ENCODE measurements at places on chromosomes 12 and 14.

DNA sequence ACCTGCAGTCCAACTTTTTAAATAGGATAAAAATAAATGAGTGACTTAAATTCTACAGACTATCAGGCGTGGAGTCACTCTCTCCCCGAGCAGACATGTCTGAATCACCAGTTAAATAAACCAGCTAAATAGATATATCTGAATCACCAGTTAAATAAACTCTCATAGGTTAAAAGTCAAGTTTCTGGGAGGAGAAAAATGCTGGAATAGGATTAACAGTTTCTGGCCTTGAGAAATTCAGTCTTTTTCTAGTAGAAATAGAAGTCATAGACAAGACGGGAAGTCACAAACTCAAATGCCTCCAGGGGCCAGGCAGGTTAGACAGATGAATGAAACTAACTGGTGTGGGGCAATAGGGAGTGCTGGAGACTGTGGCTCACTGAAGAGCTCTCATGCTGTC is 258.6 kb upstream of the TMEM132C start:
- DNase-seq: no peak

DNA sequence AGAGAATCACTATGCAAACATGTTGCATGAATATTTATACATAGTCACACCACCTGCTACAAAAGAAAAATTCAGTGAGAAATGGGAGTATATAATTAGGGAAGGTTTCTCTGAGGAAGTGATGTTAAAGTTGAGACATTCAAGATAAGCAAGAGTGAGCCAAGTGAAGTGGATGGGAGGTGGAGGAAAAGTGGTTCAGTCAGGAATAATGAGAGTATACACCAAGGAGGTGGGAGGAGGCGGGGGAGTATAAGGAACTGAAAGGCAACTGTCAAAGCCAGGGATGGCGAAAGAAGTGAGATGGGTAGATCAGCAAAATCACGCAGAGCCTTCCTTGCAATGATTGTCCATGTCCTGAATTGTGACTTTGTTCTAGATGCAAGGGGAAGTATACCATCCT is 33.7 kb downstream of the PRKD1 start:
- DNase-seq: no peak

GRCh38 chr12:106645465-106646330 is 62.9 kb downstream of the RFX4 start:
- peak; percentile 44 for DNase-seq

GRCh38 chr12:77161944-77162343 is 96.6 kb upstream of the E2F7 start:
- no peak for DNase-seq

DNA sequence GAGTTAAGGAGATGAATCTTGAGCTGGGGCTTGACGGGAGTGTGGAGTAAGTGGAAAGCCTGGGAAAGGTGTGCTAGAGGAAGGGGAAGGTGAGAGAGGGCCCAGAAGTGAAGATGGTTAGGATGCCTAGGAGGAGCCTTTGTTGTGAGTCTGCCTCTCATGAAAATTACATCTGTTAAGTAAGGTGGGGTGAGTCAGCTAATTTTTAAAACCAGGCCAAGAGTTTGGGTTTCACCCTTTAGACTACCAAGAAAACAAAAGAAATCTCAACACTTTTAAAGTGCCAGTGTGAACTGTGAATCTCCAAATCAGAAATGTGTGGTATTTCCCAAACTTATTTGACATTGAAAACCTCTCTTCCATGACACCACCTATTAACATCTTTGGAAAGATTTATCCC is 185.2 kb downstream of the CRADD start:
- DNase-seq: no peak

GRCh38 chr12:132236930-132237771 is 92.2 kb downstream of the GALNT9 start:
- no peak for DNase-seq

- peak; percentile 69 for DNase-seq
These were observed 121.9 kb upstream of the ATF1 start for GRCh38 chr12:50642035-50642451.

DNA sequence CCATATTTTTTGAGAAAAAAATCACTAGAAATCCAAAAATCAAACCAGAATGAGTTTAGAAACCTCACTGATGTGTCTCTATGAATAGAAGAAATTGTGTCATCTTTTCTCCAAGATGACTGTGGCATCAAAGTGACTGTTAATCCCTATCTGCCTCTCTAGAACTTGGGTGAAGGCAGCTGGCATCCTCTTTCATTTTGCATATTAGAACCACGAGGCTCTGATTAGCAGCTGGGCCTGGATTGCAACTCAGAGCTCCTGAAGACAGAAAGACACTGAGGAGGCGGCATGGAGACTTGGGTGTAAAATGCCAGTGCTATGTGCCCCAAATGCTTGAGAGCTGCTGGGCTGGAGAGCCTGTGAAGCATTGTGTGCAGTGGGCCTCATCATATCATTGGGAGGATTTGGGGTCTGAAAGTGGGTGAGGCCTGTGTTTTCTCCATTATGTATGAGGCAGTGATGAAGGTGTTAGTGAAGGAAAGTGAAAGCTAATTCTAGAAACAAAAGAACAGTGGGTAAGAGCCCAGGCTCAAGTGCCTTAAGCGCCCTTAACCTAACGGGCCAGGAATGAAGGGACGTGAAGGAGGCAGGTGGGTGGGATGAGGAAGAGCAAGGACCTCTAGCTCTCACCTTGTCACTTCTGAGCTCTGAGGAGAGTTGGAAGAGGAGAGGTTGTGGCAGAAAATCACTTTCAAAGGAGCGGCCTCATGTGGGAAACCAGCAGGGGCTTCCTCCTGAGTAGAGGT is 26.2 kb downstream of the NKX2-8 start:
- DNase-seq: no peak

GRCh38 chr14:37580146-37580545 is 14.9 kb downstream of the FOXA1 start:
- DNase-seq: no peak

GRCh38 chr14:24816011-24816928 is 182.3 kb upstream of the GZMB start:
- DNase-seq: no peak

DNA sequence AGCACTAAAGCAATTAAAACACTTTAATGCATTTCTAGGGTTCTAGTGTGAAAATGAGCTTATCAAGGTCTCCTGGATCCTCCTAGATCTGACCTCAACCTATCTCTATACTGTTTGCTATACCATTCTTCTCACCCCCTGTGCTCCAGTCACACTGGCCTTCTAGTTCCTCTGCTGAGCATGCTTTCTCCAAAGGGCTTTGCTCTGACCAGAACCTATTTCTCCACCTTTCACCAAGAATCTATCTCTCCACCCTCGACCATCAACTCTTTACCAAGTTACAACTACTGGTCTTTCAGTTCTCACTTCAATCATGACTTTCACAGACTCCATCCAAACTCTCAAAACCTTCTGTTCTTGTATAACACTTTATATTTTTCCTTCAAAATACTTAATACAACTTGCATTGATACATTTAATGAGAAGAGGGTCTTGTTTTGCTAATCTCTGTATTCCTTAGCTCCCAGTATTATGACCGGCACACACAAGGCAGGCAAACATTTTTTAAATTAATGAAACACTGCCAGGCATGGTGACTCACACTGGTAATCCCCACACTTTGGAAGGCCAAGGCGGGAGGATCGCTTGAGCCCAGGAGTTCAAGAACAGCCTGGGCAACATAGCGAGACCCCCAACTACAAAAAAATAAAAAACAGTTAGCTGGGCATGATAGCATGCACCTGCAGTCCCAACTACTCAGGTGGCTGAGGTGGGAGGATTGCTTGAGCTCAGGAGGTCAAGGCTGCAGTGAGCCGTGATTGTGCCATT is 22.8 kb downstream of the PPP1R12A start:
- DNase-seq: no peak

DNA sequence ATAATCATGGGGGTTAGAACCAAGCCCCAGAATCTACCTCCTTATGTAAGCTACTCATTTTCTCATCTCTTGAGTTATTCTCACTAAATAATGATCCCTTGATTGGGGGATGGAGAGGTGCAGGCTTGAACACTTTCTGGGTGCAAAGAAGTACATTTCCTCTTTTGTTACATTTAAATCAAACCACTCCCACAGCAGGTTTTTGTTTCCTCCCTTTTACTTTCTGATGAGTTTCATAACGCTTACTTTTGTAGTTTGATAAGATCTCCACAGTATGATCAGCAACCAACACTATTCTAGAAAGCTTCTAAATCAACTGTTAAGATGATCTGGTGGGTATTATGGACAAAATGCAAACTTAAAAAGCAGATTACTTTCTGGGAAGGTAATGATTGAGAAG is 20.5 kb downstream of the VCPKMT start:
- DNase-seq: no peak

DNA sequence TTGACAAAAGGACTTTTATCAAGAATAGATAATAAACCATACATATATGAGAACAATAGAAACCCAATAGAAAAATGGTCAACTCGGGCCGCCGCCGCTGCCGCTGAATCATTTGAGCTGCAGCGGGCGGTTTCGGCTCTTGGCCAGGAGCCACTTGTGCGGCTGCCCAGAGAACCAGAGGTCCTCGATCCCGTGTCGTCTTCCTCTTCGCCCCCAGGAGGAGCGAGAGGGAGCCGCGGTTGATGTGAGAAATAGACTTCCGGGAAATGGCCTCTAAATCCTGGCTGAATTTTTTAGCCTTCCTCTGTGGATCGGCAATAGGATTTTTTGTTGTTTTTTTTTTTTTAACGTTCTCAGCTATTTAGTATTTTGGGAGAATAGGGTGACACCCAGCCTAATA is 44.8 kb downstream of the CPSF6 start:
- peak; percentile 62 for DNase-seq

- no peak for DNase-seq
These were observed 187.0 kb upstream of the C14orf180 start for GRCh38 chr14:104392396-104393198.
